AG20443 (cell line): ENCODE measurements at places on chromosomes 16 and 17.
A peak's percentile ranks its signal among the peaks of the same experiment; 100 is the strongest.

DNA sequence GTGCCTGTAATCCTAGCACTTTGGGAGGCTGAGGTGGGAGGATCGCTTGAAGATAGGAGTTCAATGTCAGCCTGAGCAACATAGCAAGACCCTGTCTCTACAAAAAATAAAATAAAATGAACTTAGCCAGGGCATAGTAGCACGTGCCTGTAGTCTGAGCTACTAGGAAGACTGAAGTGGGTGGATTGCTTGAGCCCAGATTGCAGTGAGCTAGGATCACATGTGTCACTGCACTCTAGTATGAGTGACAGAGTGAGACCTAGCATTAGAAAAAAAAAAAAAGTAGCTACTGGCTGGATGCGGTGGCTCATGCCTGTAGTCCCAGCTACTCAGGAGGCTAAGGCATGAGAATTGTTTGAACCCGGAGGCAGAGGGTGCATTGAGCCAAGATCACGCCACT is 6.0 kb downstream of the ADAP2 start:
- no peak for DNase-seq

DNA sequence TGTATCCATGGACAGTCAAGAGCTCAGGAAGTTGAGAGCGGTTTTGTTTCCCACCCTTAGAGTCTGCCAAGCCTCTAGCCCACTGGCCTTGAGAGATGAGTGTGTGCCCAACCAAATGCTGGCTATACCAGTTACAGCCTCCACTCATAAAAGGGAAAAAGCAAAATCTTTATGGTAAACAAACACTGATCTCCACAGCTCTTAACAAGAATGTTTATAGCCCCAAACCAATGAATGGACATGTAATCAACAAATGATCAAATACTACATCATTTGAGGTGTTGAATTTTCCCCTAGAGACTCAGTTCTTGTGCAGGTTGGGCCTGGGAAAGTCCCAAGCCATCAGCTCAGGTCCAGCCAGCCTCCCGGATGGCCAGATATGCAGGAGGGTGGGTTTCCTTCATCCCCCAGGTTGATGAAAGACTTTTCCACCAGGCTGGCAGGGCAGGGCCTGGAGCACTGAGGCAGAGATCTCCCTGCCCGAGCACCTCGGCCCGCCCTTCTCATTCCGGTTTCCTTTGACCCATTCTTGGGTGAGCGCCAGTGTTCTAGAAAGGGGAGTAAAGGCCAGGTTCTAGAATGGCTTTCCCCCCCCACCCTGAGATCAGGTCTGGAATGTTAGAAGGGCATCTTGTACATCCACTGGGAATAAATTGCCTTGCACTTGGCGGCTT is 3.9 kb upstream of the EFTUD2 start:
- no peak for DNase-seq

DNA sequence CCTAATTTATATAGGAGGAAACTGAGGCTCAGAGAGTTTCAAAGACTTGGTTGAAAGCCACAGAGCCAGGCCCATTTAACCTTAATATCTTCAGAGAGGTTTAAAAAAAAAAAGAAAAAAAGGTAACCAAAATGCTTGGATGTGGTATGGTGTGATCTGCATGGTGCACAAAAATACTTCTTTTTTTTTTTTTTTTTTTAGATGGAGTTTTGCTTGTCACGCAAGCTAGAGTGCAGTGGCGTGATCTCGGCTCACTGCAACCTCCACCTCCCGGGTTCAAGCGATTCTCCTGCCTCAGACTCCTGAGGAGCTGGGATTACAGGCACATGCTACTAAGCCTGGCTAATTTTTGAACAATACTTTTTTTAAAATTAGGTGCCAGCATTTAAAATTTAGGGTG is 101.8 kb downstream of the XYLT1 start:
- no peak for DNase-seq

DNA sequence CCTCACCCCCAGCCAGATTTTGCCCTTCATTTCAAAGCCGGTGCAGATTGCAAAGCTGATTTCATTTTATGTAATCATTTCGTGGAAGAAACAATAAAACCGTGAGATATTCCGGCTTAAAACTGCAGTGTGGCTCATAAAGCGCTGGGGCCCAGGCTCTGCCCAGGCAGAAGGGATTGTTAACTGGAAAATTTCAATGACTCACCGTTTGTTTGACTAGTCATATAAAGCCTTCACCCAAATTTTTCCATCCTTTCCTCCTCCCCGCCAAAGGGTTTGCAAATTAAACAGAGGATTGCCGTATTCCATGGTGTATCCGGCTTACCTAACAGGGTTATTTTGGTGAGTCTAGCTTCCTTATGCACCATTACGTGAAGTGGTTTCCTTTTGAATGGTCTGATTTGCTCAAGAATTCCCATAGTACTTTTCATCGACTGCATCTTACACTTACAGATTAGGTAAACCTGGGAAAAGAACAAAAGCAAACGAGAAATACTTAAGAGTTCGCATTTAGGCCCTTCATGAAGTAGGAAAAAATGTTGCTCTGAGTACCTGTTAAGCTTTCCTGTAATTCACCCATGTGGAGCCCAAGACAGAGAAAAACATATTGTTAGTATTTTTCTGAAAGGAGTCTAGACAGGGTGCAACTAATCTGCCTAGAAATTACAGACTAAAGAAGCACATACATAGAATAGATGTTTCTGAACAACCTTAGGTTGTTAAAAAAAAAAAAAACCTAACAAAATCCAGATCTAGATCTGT is 949 bp upstream of the GSPT1 start:
- DNase-seq, result peak; percentile 68

- DNase-seq, result no peak
Measured at GRCh38 chr16:86597126-86597879, 19.0 kb downstream of the FOXL1 start.

- no peak for DNase-seq
Measured at GRCh38 chr16:9570521-9570920, 479.1 kb downstream of the HAPSTR1 start.

- DNase-seq, result no peak
Measured at GRCh38 chr16:4990415-4990814, 32.3 kb downstream of the SEC14L5 start.

- DNase-seq, result no peak
Measured at GRCh38 chr16:31488468-31489297, 5.8 kb downstream of the SLC5A2 start.

GRCh38 chr16:22864375-22864774 is 50.4 kb downstream of the HS3ST2 start:
- DNase-seq, result no peak

GRCh38 chr16:11111856-11112634 is 144.0 kb downstream of the SOCS1 start:
- DNase-seq, result no peak

- no peak for DNase-seq
Measured at GRCh38 chr16:68778551-68779231, 41.6 kb downstream of the CDH1 start.

GRCh38 chr17:61065263-61065773 is 334.3 kb upstream of the TBX2 start:
- peak; percentile 52 for DNase-seq

GRCh38 chr16:35146723-35147458 is 1687.5 kb downstream of the TP53TG3F start:
- DNase-seq, result no peak

DNA sequence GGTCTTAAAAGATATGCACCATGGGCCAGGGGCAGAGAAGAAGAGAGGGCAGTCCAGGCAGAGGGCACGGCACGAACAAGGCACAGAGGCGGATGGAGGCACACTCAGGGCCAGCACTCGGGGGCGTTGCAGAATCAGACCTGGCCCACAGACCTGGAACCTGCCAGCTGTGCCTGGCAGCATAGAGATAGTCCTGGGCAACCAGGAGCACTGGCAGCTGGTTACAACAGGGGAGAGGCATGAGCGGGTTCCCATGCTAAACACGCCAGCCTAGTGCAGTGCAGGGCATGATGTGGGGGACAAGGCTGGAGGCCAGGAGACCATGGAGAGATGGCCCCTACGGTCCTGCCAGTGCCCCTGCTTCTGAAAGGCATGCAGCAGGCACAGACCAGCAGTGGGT is 56.9 kb upstream of the RBFOX3 start:
- no peak for DNase-seq

GRCh38 chr17:42675348-42675964 is 1.3 kb downstream of the PLEKHH3 start:
- DNase-seq, result no peak

- no peak for DNase-seq
Measured at GRCh38 chr17:20045476-20045875, 36.3 kb downstream of the SPECC1 start.

DNA sequence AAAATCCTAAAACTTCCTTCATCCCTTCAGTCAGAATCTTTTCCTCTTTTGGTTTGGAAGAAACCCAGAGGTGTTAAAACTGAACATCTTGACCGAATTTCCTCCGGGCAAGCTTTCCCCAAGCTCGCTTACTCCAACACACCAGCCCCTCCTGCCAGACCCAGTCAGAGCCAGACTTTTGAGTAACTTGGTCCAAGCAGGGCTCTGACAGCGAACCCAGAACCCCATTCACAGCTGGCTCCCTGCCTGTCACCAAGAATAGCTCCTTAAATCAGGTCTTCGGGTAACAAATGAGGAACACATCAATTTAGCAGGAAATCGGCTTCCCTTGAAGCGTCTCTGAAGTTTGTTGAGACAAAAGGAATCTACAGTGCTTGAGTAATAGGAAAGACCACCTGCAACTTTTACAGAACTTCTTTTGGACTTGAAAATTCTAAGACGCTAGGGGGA is 27.3 kb downstream of the GAS7 start:
- peak; percentile 58 for DNase-seq

GRCh38 chr16:87687126-87687910 is 78.5 kb downstream of the KLHDC4 start:
- peak; percentile 66 for DNase-seq

DNA sequence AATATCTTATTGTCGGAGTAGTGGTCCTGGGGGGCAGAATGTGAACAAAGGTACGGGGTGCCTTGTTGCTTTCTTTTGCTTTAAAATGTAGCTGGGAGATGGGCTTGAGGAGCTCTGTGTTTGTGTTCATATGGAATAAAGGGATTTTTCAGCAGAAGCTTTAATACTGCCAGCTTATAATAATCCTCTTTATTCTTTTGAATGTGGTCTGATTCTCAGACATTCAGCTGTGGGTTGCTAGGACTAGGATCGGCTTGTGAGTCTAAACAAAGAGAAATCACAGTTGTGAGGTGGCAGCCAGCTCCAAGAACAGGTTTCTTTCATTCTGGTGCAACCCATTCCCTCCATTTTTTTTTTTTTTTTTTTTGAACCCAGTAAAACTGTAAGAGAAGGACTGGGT is 7.2 kb downstream of the MRPL58 start:
- no peak for DNase-seq

- DNase-seq, result no peak
Measured at GRCh38 chr17:81249223-81250040, 10.3 kb downstream of the NDUFAF8 start.

GRCh38 chr17:8448310-8448709 is 12.6 kb downstream of the NDEL1 start:
- DNase-seq, result no peak
